Stimulated activated CD4-positive, alpha-beta T cell treated with anti-CD3 and anti-CD28 coated beads, Interleukin-4, amount 100 ng/mL, for 1 hour (primary cell): ENCODE measurements at places on chromosomes 12 and 14.

DNA sequence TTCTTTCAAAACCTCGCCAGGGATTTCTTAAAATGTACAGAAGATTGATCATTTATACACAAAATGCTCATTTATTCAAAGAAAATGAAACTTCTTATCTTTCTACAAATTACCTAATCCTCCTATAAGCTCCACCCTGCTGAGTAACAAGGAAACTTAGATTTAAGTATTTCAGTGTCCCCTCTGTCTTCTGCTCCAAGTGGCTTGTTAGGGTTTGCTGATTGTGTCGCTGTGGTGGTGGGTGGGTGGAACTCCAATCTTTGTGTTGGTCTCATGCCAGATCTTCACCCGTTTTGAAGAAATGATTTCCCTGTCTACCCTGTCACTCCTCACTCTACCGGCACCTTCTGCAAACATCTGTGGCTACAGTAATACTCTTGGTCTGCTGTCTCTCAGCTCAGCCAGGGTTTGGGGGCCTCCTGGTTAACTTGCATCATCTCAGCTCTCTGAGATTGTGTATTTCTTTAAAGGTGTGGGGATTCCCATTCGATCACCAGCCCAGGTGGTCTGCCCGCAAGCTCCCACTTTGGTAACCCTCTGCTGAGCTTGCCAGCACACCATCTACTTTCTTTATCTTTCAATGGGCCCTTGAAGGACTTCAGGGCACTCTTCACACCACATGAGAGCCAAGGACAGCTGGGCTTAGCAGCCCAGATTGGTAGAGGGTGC lies 73.8 kb downstream of the DRAM1 start:
- DNase-seq = no peak

DNA sequence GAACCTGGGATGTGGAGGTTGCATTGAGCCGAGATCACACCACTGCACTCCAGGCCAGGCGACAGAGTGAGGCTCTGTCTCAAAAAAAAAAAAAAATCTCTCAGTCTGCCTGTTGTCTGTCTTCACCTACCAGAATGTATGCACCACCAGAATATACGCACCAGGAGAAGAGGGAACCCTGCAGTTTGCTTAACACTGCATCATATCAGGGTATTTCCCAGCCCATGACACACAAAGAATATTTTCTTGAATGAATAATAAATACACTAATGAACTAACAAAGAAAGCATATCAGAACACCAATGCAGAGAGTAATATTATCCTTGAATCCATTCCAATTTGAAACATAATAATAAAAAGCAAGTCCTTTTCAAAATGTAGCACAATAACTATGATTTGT lies 44.2 kb upstream of the FOXN3 start:
- no peak for DNase-seq

DNA sequence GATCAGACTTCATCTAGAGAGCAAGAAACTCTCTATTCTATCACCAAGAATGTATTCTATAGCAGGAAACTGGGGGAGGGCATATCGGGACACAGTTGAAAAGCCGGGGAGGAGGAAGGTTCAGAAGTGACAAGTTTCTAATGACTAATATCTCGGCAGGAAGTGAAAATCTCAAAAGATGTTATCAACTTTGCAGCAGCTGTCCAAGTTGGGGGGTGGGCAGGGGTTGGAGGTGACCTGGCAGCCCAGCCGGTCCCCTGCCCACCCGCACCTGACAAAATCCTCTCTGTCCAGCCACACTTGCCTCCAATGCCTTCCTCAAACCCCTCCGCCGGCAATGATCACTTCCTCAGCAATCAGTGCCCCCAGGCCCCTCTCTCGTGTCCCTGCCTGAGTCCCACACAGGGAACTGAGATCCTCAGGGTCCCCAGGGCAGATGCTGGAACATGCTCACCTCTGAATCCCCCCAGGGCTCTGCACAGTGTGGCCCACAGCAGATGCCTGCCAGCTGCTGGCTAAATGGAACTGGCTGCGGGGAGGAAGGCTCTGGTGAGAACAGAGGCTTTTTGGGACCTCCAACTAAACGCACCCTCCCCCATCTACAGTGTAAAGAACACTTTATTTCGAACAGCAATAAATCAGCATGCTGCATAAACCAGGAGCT lies 43.9 kb downstream of the CCDC88C start:
- DNase-seq = peak; percentile 51

GRCh38 chr14:66038618-66039017 lies 447.6 kb upstream of the CCDC196 start:
- DNase-seq = no peak

GRCh38 chr14:96958057-96958456 lies 160.9 kb downstream of the VRK1 start:
- no peak for DNase-seq
